ENCODE measurements at places on chromosomes 1 and 21.

DNA sequence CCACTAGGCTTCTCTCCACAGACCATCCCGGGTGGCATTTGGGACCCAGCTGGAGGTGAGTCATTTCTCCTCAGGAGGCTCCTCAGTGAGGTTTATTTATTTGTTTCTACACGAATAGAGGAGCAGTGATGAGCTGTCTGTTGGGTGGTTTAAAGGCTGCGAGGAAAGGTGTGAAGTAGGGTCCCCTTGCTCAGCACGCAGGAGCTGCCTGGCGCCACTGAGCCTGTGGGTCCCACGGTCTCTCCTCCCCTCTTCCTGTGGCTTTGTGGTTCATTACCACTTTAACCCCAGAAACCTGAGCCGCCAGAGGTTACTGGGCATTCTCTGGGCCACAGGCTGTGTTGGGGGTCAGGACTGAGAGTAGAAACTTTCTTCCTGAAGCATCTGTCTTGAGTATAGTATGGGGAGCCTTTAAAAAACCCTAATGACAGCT lies 39.9 kb downstream of the IL6R start:
- DNase-seq: no peak

GRCh38 chr1:89454845-89455521 lies 69.6 kb upstream of the LRRC8B start:
- peak; percentile 13 for DNase-seq

- peak; percentile 47 for DNase-seq
These were observed 605.3 kb upstream of the NR5A2 start for GRCh38 chr1:199422206-199422605.

DNA sequence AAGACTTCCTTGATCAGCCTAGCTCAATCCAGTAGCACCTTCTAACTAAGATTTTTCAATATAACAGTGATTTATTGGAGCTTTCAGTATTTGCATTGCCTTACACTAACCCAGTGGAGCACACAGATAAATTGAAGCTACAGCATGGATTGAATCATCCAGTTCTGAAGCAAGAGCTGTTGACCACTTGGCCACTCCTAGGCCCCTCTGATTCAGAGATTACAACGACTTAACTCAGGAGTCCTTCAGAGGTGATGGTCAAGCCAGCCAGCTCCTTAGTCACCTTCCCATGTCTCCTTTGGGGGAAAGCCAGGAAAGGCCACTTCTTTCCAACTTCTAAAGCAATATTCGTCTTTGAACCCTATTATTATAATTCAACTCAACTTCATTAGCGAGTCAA lies 151.8 kb downstream of the TENT5C start:
- no peak for DNase-seq

DNA sequence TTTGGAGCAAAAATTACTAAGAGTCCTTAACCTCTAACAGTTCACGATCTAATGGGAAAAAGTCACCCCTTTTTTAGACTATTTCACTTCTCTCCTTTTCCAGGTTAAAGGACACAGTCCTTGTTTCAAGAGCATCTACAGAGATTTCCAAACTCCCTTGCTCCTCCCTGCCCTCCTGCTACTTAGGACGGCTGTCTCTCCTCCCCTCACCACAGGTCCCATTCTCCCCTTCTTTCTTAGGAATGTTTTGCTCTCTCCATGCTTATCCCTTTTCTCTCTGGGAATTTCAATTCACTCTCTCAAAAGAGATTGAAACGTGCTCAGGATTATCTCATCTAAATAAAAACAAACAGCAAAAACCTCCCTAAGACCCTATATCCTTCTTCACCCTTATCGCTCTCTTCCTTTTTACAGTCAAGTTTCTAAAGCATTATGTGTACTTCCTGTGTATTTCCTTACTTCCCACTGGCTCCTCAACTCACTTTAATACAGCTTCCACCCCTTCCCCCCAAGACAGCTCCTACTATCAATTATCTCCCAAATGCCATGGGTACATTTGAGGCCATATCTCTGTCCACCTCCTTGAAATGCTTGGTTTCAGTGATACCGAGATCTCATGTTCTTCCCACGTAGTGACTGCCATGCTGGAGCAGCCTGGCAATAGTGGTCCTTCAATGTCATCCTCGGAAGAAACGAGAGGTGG lies 43.2 kb upstream of the ZNF281 start:
- DNase-seq: peak; percentile 18

GRCh38 chr1:167720965-167721616 lies 691 bp upstream of the MPZL1 start:
- no peak for DNase-seq

DNA sequence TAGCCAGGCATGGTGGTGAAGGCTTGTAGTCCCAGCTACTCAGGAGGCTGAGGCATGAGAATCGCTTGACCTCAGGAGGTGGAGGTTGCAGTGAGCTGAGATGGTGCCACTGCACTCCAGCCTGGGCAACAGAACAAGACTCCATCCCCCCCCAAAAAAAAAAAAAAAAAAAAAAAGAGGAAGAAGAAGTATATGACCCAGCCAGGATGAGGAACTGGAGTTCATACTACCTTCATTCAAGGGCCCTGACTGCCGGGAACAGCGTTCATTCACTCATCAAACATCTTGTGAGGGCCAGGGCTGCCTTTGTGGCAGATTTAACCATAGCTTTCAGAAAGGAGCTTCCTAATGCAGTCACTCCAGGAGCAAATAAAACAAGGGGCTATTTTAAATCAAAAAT lies 127.6 kb downstream of the MRPS6 start:
- DNase-seq: no peak

GRCh38 chr21:31370893-31371544 lies 27.0 kb upstream of the TIAM1 start:
- no peak for DNase-seq

DNA sequence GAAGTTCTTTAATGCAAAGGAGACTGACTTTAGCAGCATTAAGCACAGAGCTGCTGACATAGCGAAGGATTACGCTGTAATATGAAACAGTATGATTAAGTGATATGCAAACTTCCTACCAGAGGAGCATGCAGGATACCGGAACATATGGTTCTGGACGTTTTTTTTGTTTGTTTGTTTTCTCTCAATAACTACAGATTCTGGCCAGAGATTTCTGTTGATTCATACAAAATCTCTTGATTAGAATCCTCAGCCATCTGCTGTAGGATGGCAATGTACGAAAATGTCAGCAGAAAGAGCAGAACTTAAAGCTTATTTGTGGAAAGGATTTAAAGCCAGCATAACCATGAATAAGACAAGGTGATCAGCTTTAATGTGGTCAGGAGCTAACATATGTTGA lies 970.7 kb downstream of the KCNT2 start:
- no peak for DNase-seq

DNA sequence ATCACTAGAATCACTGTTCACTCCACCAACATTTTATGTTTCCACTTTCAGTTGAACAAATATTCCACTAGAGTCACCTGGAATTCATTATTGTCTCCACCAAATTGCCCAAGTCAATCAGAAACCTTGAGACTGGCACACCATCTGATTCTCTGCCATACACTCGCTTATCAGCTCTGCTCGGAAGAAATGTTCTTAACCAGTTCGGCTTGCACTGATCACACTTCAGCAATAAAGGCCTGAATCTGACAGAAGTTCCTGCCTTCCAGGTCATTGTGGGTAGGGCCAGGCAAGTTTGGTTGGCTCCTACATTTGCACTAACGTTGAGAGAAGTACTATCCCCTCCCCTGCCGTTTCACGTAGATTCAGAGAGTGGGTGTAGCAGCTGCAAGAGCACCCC lies 10.0 kb downstream of the TPM3 start:
- DNase-seq: no peak

DNA sequence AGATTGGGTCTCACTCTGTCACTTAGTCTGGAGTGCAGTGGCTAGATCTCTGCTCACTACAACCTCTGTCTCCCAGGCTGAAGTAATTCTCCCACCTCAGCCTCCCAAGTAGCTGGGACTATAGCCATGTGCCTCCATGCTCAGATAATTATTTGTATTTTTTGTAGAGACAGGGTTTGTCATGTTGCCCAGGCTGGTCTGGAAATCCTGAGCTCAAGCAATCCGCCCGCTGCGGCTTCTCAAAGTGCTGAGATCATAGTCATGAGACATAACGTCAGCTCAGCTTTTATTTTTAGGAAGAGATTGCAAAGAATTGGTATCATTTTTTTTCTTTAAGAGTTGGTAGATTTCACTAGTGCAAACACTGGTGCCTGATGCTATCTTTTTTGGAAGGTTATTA lies 244.9 kb downstream of the DSCAM start:
- DNase-seq: no peak

DNA sequence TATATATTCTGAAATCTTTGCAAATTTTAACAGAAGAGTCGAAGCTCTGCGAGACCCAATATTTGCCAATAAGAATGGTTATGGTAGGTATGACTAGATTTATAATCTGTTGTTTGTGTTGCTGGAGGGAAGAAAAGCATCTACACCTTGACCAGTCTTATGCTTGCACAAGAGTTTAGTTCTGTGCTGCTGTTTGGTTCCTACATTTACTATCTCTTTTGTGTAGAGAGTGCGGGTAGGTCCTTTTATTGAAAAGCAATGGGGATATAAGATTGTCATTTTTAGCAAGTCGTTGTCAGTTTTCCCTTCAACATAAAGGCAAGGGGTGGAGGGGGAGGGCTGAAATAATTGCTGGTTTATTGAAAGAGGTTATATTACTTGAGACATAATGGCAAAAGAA lies 396 bp downstream of the ELAVL4 start:
- DNase-seq: no peak

- no peak for DNase-seq
These were observed 54.6 kb upstream of the DEPDC1 start for GRCh38 chr1:68551459-68551858.

GRCh38 chr1:30521261-30521865 lies 202.0 kb downstream of the MATN1 start:
- no peak for DNase-seq

GRCh38 chr1:201153474-201154388 lies 543 bp downstream of the TMEM9 start:
- DNase-seq: peak; percentile 38

DNA sequence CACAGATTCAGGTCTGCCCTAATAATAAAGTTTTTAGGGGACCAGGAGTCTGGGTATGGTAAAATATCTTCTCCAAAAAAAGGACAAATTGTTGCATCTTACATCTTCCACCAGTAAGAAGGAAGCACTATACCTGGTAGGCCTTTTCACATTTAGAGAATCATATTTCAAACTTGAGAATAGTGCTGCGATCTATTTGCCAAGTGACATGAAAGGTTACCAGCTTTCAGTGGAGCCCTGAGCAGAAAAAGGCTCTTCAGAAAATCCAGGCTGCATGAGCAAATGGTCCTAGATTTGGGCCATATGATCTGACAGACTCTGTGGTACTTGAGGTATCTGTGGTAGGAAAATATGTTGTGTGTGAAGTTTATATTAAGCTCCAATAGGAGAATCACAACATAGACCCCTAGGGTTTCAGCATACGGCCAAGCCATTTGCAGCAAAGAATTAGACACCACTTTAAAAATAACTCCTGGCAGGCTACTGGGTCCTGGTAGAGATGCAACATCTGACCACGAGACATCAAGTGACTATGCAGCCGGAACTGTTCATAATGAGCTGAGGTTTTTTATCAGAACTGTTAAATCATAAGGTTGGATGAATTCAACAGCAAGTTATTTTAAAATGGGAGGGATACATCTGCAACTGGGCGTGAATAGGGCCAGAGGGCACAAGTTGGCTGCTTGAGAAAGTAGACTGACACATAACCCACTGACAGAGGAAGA lies 38.6 kb upstream of the CCDC190 start:
- no peak for DNase-seq

DNA sequence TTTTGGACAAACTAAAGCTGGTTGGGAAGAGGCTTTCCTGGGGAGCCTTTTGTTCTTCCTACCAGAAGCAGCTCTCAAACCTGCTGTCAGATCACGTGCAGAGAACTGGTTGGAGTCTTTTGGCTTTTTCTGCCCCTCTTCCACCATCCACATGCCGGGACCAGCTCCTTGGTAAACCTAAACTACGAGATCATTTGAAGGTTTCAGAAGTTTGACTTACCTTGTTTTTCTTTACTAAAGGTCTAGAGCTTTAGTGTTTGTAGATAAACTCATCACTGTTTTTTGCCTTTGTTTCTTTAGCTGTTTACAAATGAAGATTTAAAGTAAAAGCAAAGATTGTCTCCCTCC lies 113.4 kb downstream of the HLX start:
- no peak for DNase-seq

DNA sequence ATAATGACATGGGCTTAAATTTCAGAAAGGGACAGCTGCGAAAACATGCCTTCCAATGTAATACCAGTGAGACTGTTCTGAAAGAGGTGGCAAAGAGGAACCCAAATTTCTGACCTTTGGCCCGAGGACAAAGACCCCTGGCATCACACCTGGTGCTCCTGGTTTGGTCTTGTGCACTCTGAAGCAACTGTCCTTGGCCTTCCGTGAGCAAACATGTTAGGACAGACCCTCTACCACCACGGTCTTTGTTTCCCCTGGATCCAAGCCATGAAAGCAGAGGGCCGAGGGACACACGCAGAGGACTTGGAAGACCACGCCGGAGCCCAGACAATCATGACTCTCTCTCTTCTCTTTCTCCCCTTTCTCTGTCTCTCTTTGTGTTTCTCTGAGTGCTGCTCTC lies 6.0 kb downstream of the REG4 start:
- DNase-seq: no peak

DNA sequence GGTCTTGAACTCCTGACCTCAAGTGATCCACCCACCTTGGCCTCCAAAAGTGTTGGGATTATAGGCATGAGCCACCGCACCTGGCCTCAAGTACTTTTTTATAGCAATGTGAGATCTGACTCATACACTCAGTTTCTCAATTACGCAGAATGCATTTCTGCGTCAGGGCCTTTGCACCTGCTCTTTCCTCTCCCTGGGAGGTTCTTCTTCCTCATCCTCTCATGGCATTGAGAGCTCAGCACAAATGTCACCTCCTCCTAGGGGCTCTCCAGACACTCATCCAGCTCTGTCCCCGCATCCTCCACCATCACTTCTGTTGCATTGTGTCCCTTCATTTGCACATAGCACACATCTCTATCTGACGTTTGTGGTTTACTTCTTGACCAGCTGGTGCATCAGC lies 418.8 kb downstream of the PTPRU start:
- DNase-seq: no peak
